ENCODE measurements at places on chromosomes 6 and 20.

DNA sequence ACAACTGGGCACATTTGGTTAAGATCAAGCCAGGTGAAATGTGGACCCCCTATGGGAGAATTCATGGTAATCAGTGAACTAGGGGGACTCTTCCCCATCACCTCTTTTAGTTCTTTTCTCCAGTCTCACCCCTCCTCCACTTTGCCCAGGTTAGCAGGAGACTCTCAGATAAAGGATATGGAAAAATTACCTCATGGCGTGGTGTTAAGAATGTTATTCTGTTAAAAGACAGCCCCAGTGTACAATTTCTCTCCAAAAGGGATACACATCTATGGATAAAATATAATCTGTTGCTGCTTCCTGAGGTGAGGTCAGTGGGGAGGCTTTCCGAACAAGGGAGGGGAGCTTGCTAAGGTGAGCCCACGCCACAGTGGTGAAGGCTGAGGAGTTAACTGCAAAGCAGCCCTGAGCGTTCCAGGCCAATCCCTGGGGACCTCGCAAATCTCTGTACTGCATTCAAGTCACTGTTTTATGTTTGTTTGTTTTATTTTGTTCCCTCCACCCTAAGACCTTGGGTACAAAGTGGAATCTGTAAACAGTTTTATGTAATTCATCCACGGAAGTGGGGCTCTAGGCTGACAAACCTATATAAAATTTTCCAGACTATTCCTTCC, 52.0 kb downstream of the ADGRF1 start:
- no peak for DNase-seq

DNA sequence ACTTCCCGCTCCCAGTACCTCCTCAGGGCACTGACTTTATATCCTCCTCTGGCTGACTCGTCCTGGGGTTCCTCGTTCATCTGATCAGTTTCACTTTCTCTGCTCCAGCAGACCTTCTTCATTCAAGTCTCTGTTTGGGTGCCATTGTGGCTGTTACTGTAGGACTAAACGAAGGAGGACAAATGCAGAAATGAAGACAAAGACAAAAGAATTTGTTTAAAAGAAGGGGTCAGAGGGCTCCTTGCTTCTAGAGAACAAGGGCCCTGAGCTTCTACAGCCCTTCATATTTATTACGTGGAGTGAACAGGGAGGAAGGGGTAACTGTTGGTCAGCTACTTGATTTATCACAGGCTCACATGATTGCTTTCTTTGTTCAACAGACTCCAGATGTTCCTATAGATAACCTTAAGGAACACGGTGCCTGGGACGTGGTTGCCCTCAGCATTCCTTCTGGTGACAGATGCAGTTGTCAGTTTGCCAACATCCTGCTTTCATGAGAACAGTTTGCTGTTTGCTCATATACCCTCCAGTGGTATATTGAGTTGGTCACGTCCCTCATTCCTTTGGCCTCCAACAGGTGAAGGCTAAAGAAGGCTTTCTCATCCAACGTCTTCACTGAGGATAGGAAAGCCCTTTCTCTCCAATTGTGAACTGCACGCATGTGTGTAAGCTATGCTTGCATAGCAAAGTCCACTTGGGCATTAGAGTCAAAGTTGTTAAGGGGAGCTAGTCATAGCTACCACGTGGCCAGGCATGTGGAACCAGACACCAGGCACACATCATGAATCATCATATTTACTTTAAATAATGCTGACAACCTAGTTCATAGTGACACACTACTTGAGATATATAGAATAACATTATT, 69.1 kb upstream of the BTN3A2 start:
- no peak for DNase-seq

DNA sequence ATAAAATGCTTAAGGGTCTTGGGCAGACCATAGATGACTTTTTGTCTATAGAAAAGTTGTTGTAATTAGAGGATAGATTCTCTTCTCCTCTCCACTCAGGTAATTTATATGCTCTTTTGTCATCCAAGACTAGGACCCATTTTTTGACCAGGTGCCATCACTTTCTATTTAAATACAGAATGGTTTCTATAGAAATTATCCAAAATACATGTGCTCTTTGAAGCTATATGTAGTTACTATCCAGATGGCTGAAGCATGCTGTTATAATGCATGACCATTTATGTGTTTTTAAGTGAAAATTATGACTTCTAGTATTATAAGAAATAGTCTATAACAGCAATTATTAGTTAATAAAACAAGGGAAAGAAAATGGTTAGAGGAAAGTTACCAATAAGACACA, 3.0 kb upstream of the MLIP start:
- DNase-seq = no peak

DNA sequence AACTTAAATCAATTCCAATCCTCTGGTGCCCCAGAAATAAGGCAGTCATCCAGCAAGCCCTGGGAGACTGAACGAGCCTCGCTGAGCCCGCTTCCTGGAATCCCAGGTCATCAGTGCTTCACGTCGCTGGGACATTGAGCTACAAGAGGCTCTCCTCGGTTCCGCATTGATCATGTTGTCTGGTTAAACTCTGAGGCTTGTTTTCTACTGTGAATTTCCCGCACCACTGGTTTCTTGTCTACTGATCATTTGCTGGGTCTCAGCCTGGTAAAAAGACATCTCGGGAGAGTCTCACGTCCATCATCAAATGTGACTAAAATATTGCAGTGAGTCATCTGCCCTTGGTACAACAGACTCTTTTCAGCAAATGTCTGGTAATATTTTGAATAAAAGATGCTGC, 569.2 kb downstream of the QKI start:
- no peak for DNase-seq

GRCh38 chr6:54248994-54249393, 59.2 kb upstream of the TINAG start:
- DNase-seq = no peak

DNA sequence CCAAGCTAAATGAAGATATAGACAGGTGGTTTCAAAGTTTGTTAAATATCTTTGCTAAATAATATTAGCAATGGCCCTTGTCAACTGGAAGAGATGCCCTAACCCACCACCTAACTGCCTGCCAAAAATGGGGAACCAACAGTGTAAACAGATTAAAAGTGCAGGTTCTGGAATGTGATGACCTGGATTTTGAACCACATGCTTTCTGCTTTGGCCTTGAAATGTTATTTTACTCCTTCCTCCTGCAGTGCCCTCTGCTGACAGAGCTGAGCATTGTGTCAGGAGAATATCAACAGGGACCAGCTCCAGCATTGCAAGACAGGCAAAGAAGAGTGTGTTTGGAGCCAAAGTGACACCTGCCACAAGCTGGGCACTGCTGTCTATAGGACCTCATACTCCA, 226.6 kb downstream of the MYLK4 start:
- no peak for DNase-seq

DNA sequence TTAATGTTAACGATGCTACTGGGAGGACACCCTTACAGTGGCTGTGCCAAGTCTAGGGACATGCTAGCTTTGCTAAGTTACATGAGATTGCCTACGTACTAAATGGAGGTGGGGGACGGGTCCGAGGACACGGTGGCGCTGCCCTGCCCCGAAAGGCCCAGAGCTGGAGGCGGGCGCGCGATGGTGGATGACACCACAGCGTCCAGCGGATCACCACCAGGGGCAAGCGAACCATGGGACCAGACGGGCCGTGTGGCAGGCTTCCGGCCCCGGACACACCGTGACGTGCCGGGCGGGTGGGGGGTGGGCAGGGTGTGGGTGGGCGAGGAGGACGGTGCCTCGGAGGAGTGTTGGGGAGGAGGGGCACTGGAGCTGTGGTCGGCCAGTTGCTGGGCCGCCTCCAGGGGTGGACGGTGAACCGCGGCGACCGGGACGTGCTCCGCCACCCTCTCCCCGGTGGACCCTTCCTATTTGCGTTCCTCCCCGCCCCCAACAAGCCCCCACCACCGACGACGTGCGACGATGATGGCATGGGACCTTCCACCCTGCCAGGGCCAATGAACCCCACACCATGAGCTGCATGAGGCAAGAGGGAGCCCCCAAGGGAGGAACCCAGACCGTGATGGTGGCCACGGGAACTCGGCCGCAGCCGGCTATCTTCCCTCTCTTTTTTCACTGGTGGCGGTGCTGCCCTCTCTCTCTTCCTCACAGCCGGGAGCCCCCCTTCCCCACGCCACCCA, 773.3 kb upstream of the DEFB115 start:
- no peak for DNase-seq

Data from activated CD4-positive, alpha-beta T cell treated with anti-CD3 and anti-CD28 coated beads for 4 hours (primary cell).